NCI-H1417 (cell line): ENCODE measurements at places on chromosomes 5 and 9.
A peak's percentile ranks its signal among the peaks of the same experiment; 100 is the strongest.

DNA sequence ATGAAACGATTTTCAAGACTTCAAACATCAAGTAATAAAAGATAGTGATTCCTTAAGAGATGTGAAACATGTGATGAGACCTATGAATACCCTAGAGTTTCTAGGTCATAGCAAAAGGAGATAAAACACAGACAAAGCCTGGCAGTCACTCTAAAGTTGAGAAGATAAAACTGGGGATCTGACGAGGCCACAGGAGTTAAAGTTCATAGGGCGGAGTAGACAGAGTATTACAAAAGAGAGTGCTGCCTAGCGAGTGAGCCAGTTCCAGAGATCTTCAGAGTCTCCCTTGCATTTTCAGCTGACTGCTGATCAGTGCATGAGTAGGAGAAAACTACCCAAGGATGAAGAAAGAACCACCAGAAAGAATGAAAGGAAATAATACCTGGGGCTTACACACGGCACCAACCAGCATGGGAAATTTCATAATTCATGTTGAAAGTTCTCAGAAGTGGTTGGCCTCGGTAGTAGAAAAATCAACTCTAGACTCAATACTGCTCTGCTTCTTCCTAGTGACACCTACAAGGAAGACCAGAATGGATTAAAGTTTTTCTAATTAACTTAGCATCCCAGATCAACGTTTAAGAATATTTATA is 30.4 kb downstream of the FBXO4 start:
- DNase-seq, result no peak

- DNase-seq, result no peak
Observed at GRCh38 chr5:45642370-45642769, 53.8 kb downstream of the HCN1 start.

DNA sequence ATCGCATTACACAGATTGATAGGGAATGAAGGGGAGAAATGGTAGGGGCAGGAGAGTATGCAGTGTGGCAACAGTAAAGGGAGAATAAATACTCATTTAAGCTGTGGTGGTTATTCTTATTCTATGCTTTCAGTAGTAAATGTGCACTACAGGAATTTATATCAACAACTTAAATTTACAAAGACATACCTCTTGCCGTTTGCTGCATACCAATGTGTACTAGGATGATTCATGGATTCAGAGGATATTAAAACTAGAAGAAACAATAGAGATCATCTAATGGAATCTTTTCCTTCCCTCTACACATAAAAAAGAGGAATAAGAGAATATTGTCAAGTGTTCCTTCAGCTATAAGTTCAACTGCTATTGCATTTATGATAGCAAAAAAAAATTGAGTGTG is 103.3 kb upstream of the RASA1 start:
- no peak for DNase-seq

DNA sequence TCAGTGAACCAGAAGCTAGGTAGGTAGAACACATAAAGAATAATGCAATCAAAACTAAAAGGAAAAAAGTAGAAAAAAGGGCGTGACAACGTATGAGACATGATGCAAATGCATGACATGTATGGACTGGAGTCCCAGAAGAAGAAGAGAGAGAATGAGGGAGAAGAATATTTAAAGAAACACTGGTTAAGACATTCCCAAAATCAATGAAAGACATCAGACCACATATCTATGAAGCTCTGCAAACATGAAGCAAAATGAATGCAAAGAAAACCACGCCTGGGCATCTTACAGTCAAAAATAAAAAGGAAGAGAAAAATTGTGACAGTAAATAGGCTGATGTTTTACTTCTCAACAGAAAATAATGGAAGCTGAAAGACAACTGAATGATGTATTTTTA is 23.8 kb upstream of the NKD2 start:
- DNase-seq, result no peak

DNA sequence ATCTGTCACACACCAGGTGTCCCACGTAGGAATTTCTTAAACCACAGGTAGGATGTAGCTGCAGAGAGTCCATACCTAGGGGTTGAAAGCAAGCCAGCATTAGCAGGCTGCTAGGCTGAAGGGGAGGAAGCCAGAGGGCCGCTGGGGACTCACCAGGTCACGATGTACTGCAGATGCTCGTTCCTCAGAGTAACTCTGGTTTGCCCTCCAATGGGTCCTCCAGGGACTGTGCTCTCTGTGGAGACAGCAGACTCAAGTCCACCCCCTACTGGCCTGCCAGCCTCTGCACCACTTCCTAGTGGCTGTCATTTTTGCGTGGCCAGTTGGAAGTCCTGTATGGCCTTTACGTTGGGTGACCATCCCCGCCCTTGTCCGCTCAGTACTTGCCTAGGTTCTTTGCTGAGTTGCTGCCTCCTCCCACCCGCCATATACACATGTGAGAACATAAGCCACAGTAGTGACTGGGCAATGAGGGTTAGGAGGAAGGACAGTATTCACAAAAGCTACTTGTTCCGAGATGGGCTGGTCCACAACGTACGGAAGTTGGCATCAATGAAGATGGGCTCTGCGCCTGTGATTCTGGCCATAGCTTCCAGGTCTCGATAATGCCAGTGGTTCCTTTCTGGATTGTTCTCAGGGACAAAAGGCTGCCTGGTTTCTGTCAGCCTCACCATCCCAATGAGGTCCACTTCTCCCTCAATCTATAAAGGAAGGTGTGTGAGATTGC is 4.1 kb downstream of the RPL7A start:
- no peak for DNase-seq

- DNase-seq, result peak; percentile 50
Observed at GRCh38 chr9:8769153-8769552, 969.6 kb upstream of the DMAC1 start.

DNA sequence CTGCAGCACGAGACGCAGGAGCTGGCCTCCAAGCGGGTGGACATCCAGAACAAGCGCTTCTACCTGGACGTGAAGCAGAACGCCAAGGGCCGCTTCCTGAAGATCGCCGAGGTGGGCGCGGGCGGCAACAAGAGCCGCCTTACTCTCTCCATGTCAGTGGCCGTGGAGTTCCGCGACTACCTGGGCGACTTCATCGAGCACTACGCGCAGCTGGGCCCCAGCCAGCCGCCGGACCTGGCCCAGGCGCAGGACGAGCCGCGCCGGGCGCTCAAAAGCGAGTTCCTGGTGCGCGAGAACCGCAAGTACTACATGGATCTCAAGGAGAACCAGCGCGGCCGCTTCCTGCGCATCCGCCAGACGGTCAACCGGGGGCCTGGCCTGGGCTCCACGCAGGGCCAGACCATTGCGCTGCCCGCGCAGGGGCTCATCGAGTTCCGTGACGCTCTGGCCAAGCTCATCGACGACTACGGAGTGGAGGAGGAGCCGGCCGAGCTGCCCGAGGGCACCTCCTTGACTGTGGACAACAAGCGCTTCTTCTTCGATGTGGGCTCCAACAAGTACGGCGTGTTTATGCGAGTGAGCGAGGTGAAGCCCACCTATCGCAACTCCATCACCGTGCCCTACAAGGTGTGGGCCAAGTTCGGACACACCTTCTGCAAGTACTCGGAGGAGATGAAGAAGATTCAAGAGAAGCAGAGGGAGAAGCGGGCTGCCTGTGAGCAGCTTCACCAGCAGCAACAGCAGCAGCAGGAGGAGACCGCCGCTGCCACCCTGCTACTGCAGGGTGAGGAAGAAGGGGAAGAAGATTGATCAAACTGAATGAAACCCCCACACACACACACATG is 654 bp downstream of the PURA start:
- peak; percentile 69 for DNase-seq

GRCh38 chr5:172453986-172454357 is 353 bp downstream of the SH3PXD2B start:
- peak; percentile 72 for DNase-seq

- DNase-seq, result no peak
Observed at GRCh38 chr5:139543423-139543991, 17.6 kb upstream of the UBE2D2 start.

DNA sequence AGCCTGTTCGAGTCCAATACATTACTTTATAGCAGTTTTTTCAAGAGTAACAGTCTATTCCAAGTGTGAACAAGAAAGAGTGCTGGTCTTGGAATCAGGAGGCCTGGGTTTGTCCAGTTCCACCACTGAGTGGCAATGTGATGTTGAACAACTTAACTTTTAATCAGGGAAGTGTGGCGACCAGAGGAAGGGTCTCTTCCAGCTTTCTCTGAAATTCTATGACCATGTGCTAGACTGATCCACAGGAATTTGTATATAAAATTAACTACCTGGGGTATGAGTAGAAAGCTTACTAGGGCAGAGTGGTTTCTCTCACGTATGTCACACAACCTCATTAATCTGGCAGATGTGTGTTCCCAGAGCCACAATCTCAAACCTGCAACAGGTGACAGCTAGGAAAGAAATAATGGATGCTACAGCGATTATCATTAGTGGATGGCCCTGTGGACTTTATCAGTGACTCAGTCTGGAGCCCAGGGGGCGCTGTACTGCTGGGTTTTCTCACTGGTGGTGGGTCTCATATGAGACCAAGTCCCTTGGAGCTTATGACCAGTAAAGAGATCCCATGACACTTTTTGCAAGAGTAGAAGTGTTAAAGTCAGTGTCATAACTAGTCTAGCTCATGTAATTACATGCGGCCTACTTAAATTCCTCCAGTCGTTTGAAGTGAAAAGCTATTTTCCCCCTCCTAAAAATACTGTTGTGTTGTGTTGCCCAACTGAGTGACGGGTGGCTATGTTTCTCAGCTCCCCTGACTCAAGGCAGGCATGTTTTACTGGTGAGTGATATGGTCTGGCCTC is 116.5 kb downstream of the GDNF start:
- DNase-seq, result peak; percentile 4

DNA sequence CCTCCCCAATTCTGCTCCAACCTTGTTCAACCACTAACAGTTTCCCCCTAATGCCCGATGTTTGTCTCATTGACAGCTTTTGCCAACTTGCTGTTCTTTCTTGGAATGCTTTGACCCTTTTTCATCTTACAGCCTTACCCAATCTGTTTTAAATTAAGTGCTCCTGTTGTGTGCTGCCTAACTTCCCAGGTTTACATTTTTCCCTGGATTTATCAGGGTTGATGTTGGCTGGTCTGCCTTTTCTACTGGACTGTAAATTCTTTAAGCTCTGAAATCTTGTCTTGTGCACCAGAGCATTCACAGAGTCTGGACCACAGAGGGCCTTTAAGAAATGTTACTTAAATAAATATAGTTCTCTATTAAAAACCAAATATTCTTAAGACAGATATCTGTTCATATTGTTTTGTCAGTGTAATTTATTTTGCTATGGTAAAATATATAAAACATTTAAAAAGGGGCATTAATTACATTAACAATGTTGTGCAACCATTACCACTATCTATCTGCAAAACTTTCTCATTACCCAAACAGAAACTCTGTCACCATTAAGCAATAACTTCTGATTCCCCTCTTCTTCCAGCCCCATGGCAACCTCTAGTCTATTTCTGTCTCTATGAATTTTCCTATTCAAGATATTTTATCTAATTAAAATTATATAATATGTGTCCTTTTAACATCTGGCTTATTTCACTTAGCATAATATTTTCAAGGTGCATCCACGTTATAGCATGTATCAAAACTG is 73.0 kb downstream of the OSTF1 start:
- no peak for DNase-seq

DNA sequence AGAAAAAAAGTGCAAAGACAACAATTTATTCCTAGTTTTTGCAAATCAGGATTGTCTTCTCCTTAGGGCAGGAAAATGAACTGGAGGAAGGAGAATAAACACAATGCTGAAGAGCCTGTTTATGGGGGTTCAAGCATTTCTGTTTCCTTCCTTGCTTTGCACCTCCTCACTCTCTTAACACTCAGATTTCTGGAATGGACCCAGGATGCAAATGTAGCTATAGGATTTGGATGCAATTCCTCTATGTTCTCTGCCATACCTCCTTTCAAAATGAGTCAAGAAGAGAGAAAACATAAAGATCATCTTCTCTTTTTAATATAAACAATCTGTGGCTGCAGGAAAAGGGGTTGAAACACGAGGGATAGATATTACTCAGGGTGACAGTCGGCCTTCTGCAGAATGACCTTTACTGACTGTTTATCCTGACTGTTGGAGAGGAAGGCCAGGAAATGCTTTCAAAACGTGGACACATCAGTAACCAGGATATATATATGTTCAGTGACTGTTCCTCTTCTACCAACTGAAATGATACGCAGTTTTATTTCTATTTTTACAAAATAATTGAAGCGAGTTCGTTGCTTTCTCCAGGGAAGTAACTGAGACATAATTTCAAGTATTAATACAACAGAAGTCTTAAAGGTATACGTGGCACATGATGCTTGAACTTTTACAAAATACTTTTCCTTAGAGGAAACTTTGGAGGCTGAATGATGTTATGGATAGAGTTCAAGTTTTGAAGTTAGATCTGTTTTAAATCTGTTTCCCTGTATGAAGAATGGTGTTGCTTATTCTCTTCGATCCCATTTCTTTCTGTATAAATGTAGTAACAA is 44.4 kb downstream of the ACTBL2 start:
- no peak for DNase-seq

DNA sequence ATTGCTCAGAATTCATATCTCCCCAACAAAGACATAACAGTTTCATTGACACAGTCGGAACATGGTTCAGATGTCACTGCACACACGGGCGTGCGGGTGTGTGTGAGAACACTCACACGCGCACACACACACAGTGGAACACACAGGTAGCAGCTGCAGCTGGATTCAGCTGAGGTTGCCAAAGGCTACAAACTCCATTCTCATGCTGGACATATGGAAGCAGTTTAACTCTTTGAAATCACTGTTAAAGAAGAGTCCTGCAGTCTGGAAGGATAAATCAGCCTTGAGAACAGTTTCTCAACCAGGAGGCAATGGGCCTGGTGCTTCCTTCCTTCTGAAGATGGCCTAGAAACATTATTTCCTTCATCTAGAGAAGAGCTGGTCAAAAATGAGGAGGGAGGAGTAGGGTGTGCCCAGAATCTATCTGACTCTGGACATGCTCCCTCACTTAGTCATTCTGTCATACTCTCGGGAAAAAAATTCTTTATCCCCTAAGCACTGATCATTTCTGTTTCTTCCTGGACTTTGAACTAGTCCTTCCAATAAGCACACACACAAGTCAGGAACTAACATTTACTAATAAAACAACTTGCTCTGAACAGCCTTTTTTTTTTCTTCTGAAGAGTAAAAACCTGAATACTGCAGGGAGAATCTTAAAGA is 160.6 kb downstream of the ZDHHC21 start:
- no peak for DNase-seq

DNA sequence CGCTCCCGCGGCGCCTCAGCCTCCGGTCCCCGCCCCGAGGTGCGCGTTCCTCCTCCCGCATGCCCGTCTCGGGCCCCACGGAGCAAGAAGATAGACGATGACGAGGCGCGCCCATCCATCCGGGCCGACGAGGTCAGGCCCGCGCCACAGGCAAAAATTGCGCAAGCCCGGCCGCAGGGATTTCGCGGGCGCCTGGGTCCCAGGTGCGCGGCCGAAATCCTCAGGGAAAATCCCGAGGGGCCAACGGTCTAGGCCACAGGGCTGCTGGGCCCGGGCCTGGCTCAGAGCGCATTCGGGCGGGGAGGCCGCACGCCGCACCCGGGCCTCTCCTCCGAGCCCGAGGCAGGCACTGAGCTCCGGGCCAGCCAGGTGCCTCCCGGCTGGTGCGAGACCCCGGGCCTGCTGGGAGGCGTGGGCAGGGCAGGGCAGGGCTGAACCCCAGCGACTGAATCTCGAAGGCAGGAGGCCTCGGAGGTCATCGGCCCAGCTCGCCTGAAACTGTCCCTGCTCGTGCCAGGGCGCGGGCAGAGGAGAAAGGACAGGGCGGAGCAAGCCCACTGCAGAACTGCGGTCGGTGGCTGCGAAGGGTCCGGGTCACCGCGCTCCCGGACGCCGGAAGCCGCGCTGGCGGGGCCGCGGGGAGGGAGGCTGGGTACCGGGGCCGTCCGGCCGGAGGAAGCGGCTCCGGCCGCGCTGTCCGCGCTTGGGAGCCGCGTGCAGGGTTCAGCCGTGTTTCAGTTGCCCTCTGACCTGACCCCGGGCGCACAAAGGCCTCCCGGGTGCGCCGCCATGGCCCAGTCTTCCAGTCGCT is 66.8 kb downstream of the FOXD1 start:
- no peak for DNase-seq

GRCh38 chr9:72509053-72509452 is 12.4 kb upstream of the TMC1 start:
- DNase-seq, result no peak
